NCI-H2029 (cell line): ENCODE measurements at places on chromosomes 1 and 21.
A peak's percentile ranks its signal among the peaks of the same experiment; 100 is the strongest.

GRCh38 chr1:48250572-48250971 is 28.1 kb downstream of the SLC5A9 start:
- peak; percentile 62 for DNase-seq

GRCh38 chr1:156689953-156690674 is 12.9 kb upstream of the NES start:
- no peak for DNase-seq

GRCh38 chr1:194485432-194485831 is 1299.0 kb upstream of the B3GALT2 start:
- DNase-seq, result no peak

DNA sequence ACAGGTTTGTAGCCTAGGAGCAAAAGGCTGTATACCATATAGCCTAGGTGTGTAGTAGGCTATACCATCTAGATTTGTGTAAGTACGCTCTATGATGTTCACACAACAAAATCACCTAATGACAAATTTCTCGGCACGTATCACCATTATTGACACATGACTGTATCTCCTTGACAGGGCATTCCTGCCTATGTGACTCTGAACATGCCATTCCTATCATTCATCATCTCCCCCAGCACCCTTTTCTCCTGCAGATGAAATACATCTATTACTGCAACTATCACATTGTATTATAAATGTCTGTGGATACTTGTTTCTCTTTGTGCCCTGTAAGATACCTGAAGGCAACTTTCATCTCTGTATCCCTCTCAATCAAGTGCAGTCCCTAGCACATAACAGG is 29.9 kb downstream of the TP53BP2 start:
- no peak for DNase-seq

GRCh38 chr1:241825581-241825980 is 22.4 kb upstream of the EXO1 start:
- no peak for DNase-seq

DNA sequence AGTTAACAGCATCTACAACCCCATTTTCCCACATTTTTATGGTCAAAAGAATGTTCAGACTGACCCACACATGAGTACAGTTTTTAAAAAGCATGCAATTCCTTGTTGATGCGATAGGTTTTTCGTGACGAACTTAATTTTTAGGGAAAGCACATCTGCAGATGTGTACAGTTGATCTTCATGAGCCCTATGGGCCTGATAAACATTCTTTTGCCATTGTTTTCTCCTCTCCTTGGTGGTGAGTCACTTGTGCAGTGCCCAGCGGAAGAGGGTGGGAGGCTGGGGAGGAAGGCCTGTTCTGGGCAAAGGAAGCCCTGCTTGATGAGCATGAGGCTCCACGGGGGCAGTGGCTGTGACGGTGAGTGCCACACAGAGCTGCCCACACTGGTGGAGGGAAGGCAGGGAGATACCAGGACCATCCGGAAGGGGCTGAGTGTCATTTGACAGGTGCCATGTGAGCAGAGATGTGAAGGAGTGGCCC is 5.3 kb downstream of the ARF1 start:
- no peak for DNase-seq
